ENCODE measurements at places on chromosomes 2 and 18. TPM values are rescaled to one million over a fixed set of nuclear protein-coding genes. Genes with fewer than 3 reads are reported as not detected.

- no peaks in the 10 kb centered on the region for H3K36me3 ChIP-seq
- no peak overlapping the region for H3K4me3 ChIP-seq
- H3K27ac ChIP-seq: no peak overlapping the region
- no peak for DNase-seq
- H3K4me1 ChIP-seq: no peaks in the 10 kb centered on the region
Observed at GRCh38 chr2:203567691-203568090, 32.6 kb upstream of the RAPH1 start.

GRCh38 chr2:230671117-230671516, 41.5 kb upstream of the CAB39 start:
- H3K36me3 ChIP-seq: no peaks in the 10 kb centered on the region
- H3K27ac ChIP-seq: peak overlapping the region; percentile 21
- no peak for DNase-seq
- H3K4me1 ChIP-seq: peaks cover 46% of the 10 kb centered on the region
- H3K27me3 ChIP-seq: no peaks in the 10 kb centered on the region

- no peak for DNase-seq
- no peak overlapping the region for H3K27ac ChIP-seq
- no peaks in the 10 kb centered on the region for H3K36me3 ChIP-seq
- H3K4me1 ChIP-seq: no peaks in the 10 kb centered on the region
- H3K27me3 ChIP-seq: no peaks in the 10 kb centered on the region
Observed at GRCh38 chr2:147913701-147914480, 69.1 kb downstream of the ACVR2A start.

DNA sequence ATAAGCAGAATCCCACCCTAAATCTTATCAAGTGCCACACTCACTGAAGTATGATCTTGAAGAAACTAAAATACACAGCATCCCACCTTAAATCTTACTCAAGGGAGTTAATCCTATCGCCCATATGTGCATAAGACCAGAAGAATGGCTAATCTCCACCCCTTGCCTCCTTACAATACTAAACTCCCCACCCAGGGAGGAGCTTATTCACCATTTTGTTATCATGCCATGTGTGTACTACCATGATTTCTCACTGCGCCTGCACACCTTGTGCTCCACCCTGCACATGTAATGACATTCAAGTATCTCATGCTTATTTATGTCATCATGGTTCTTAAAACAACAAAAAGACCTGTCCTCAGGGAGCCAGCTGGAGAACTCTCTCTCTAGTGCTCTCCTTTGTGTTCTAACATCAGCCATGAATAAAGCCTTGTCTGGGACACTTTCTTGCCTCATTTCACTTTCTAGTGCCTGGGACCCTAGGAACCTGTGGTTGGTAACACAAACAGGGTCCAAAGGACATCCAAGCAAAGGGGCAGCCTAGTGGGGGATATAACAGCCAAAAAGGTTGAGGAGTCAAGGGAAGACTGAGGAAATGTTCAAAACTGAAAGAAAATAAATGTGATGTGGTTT, 87.4 kb downstream of the SLC66A3 start:
- H3K27ac ChIP-seq: no peak overlapping the region
- DNase-seq: no peak
- H3K4me1 ChIP-seq: peaks cover 8% of the 10 kb centered on the region

DNA sequence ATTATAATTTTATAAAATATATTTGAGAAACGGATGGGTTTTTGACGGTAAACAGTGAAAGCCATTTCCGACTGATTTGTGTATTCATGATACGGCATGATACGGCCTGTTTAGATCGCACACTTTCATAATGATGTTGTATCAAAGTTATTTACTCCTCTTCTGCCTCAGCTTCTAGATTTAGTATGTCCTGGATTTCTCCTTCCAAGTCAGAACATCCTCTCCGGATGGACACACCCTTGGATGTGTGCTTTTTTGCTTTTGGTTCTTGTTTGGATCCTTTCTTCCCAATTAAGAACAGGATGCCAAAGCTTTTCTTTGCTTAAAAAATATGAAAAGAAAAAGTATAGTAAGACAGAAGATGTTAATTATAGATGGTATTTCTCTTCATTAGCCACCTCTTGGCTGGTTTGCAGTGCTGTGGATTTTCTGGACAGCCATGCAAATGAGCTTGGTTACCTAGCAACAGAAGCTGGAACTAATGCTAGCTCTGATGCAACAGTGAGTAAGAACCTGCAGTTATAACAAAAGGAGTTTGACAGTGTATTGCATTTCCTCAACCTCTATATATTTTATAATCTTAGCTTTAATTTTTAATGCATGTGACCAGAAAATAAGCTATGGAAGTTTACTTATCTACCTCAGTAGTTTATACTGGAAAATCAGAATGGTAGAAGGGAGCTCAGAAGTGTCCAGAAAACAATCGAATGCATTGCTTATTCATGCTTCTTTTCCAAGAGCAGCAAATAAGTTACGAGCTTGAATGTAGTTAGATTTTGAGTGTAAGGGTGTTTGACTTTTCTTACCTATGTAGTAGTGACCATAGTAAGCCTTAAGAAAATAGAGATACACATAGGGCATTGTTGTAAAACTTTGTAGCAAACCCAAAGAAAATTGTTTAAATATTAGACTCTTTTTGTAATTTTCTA, 27.9 kb downstream of the RMND5A start:
- DNase-seq: no peak
- peak overlapping the region; percentile 70 for H3K27ac ChIP-seq
- no peak overlapping the region for H3K4me3 ChIP-seq
- H3K4me1 ChIP-seq: no peaks in the 10 kb centered on the region
- peaks cover 37% of the 10 kb centered on the region for H3K36me3 ChIP-seq

DNA sequence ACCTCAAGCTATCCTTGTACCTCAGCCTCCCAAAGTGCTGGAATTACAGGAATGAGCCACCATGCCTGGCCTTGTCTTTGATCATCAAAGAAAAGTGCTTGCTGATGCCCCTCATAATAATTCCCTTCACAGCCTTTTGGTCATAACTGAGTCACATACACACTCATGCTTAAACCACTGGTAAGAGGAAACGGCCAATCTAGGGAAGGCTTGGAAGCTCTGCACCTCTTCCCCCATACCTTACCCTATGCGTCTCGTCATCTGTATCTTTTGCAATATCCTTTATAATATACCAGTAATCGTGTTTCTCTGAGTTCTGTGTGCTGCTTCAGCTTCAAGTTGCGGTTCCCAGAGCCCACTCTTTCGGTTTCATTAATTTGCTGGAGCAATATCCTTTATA, 4.8 kb upstream of the RNF138 start:
- no peaks in the 10 kb centered on the region for H3K27me3 ChIP-seq
- no peak for DNase-seq
- H3K4me3 ChIP-seq: no peak overlapping the region
- H3K4me1 ChIP-seq: peaks cover 5% of the 10 kb centered on the region
- H3K36me3 ChIP-seq: no peaks in the 10 kb centered on the region

GRCh38 chr18:54750350-54750749, 77.9 kb upstream of the RAB27B start:
- no peak overlapping the region for H3K4me3 ChIP-seq
- no peaks in the 10 kb centered on the region for H3K36me3 ChIP-seq
- no peak overlapping the region for H3K27ac ChIP-seq
- no peaks in the 10 kb centered on the region for H3K4me1 ChIP-seq
- DNase-seq: no peak
- no peaks in the 10 kb centered on the region for H3K27me3 ChIP-seq

DNA sequence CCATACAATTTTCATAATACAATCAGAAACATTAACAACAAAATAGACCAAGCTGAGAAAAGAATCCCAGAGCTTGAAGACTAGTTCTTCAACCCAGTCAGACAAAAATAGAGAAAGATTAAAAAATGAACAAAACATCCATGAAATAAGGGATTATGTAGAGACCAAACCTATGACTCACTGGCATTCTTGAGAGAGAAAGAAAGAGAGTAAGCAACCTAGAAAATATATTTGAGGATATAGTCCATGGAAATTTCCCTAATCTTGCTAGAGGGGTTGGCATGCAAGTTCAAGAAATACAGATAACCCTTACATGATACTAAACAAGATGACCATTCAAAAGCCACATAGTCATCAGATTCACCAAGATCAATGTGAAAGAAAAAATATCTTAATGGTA, 281.7 kb downstream of the CCDC85A start:
- no peak overlapping the region for H3K4me3 ChIP-seq
- H3K36me3 ChIP-seq: no peaks in the 10 kb centered on the region
- H3K4me1 ChIP-seq: no peaks in the 10 kb centered on the region
- no peak for DNase-seq

GRCh38 chr2:77519888-77520506, 2.2 kb downstream of the LRRTM4 start:
- DNase-seq: no peak
- H3K4me3 ChIP-seq: no peak overlapping the region
- no peak overlapping the region for H3K27ac ChIP-seq
- no peaks in the 10 kb centered on the region for H3K4me1 ChIP-seq

DNA sequence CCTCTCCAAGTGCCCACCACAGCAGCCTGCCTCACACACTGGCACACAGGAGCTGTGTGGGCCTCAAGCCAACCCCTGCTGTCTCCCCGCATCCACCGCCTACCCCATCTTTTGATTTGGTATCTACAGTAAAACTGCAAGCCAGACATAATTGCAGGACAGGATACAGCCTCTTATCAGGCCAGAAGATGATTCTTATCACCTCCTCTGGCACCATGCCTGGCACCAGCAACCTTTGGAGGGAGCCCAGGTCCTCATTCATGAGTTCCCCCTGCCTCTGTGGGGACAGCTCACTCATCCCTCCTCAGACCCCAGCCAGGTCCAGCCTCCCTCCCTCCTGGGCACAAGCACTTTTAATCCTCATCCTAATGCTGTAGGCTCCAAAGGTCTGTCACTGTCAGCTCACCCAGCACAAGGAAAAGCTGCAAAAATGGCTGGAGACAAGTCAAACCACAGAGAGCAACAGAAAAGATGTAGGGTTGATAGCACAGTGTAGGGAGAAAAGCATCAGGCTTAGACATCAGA, 9.7 kb downstream of the RAB11FIP5 start:
- no peaks in the 10 kb centered on the region for H3K4me1 ChIP-seq
- no peaks in the 10 kb centered on the region for H3K27me3 ChIP-seq
- H3K27ac ChIP-seq: no peak overlapping the region
- no peak overlapping the region for H3K4me3 ChIP-seq

Gene LHCGR
- total RNA-seq: not detected

Gene CSRNP3
- total RNA-seq: 0.41 TPM

Gene SKOR2
- total RNA-seq: not detected

Gene OTOS
- not detected for total RNA-seq

Gene TCF7L1
- total RNA-seq: 2.3 TPM
